Activated CD4-positive, alpha-beta T cell treated with anti-CD3 and anti-CD28 coated beads, Interleukin-2, amount 50 U/mL, for 4 hours (primary cell): ENCODE measurements at places on chromosomes 16 and 17.

- DNase-seq: no peak
These were observed 1.3 kb downstream of the PLCG2 start for GRCh38 chr16:81780350-81780749.

DNA sequence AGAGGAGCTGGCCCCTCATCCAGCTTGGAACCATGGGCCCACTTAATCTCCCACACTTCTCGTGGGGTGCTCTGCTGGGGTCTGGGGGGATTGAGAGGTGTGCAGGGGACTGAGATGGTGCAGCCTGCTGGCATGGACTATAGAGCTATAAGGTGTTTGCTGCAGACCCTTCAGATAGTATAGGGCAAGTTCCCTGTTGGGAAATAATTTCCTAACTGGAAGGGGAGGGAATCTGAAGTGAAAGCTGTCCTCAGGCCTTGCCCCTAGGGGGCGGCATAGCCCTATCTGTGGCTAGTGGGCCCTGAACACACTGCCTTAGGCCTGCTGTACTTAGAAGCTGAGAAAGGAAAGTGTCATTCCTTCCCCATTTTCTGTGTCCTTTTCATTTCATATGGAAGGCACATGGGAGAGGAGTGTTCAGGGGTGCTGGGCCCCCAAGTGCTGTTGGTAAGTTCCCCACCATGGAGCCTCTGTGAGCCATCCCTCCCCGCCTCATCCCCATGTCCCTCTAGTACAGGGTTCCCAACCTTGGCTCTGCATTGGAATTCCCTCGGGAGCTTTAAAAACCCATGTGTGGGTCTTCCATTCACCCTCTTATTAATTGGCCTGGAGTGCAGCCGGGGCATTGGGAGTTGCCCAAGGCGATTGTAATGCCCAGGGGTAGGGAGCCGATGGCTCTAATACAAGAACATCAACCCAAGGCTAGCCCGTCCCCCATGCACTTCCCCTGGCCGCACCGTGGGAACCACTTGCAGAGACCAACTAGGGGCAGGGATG, 19.7 kb downstream of the GOSR2 start:
- peak; percentile 23 for DNase-seq

GRCh38 chr16:48003206-48003907, 152.4 kb downstream of the ABCC12 start:
- no peak for DNase-seq

- DNase-seq: no peak
These were observed 58.9 kb upstream of the LRRC37A3 start for GRCh38 chr17:64978138-64978537.

GRCh38 chr17:18025241-18025944, 13.6 kb downstream of the ATPAF2 start:
- DNase-seq: no peak

GRCh38 chr17:18904482-18904881, 46.6 kb downstream of the PRPSAP2 start:
- DNase-seq: no peak

DNA sequence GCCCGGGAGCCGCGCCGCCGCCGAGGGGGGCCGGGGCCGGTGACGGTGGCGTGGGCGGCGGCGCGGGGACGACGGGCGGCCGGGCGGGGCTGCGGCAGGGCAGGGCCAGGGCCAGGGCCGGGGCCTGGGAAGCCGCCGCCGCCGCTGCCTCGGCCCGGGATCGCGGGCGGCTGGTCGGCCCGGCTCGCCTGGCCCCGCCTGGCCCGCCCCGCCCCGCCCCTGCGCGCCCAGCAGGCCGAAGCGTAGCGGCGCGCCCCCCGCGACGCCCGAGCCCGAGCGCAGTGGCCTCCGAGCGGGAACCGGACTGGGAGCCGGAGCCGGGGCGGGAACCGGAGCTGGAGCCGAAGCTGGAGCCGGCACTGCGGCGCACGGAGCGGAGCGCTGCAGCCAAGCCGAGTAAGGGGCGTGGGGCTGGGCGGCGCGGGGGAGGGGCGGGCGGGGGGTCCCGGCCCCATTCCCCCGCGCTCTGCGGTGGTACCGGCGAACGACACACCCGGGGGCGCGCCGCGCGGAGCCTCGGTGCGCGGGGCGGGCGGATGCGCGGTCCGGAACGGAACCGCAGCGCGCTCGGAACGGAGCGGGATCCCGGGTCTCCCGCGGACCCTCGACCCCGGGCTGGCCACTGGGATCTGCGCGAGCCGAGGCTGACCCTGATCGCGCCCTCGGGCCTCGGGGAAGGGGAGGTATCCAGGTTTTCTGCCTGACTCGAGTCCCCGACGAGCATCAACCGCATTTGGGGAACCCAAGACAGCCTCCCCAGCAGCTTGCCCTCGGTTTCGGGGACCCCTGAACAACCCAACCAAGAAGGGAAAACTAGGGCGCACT, at the start of gene BEAN1:
BEAN1 (plus strand) TSS at position 260 of the 825 bp plus-strand sequence. CDS start 10,382 bp downstream, outside the sequence.
- DNase-seq: no peak

DNA sequence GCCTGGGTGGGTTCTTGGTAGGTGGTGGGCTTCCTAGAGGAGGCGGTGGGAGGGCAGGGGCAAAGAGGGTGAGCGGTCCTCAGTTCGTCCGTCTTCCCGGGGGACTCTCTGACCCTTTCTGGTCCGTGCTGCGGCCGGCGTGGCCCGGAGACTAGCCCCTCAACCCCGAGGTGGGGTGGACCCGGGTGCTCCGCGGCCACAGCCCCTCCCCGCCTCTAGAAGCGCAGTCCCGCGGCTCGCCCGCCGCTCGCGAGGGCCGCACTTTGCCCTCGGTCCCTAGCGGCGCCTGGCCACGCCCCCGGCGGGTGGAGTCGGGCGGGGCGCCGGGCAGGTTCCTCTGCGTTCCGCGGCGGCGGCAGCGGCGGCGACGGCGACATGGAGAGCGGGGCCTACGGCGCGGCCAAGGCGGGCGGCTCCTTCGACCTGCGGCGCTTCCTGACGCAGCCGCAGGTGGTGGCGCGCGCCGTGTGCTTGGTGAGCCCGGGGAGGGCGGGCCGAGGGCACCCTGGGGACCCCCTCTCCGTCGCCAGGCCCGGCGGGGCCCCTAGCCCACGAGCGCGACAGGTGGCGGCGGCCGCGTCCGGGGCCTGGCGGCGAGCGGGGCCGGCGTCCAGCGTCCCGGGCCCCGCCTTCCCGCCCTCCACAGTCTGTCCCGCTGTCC, at the start of gene SYNGR2:
SYNGR2 (plus strand) TSS at position 340 of the 661 bp plus-strand sequence; CDS start at position 376, 36 bp downstream.
- DNase-seq: peak; percentile 81

DNA sequence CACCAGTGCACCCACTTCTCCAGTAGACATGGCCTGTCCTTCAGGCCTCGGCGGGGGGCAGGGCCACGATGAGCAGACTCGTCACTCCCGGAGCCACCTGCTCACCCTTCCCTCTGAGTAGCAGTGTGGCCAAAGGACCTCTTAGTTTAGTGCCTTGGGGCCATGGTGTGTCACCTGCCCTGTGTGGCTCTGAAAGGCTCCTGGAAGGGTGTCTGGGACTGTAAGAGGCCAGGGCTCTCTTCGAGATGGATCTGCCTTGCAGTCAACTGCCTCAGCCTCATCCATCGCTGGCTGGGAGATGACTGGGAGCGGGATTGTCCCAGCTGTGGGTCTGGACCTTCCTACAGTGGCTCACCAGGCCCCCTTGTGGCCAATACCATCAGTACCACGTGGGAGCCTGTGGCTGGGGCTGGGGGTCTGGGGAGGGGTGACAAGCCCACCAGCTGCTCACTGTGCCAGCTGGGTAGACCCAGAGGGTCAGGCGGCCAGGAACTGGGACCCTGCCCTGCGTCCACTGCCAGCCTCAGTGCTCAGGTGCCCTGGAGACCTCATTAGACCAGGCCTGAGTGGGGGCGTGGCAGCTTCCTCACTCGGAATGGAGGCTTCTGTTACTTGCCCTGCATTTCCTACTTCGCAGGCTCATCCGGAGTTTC, 133.4 kb downstream of the OR1D5 start:
- DNase-seq: peak; percentile 15

GRCh38 chr17:9755083-9755482, 36.3 kb downstream of the DHRS7C start:
- no peak for DNase-seq

GRCh38 chr17:802901-803881, 21.0 kb downstream of the MRM3 start:
- no peak for DNase-seq

DNA sequence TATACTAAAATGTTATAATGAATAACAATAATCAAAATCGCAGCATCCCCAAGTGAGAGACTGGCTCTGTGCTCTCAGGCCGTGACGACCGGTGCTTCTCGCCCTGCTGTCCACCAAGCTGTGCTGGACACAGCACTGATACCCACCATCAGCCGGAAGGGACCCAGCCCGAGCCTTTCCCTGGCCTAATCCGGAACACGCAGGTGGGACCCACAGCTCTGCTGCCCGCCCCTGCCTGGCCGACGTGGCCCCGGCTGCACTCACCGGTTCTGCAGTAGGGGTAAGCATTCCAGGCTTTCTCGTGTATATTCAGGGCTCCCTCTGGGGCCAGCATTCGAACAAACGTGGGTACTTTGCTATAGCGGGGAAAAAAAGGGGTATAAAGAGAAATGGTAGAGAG, 14.6 kb downstream of the PITPNA start:
- no peak for DNase-seq

DNA sequence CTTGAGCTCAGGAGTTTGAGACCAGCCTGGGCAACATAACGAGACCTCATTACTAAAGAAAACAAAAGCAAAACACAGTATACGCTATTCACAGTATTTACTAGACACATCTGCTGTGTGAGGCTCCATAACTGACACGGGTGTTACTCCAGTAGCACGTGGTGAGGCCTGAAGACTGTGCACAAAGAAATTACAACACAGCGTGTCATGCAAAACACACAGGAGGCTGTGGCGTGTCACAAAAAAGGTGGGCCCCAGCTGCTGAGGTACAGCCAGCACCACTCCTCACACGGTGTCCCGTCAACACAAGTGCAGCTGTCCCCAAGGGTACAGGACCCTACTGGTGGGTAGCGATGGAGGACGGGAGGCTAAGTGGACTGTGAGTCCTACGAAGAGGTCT, 2.7 kb downstream of the CYBC1 start:
- no peak for DNase-seq

DNA sequence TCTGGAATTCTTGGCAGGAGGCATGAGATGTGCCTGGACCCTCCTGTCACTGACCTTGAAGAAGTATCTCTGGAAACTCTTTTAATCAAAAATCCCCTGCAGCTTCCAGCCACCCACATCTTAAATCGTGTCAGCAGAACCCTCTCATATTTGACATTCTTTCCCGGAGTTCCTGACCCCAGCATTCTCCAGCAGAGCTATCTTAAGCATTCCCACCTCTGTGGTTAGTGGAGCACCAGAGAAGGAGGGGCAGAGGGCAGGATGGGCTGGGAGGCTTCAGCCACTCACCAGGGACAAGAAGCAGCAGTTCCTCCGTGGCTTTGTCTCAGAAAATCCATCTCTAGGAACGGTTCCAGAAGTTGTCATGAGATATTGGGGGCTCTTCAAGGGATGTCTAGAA, 149.9 kb downstream of the RGS9 start:
- DNase-seq: no peak
